ENCODE measurements at places on chromosomes 3 and 15. TPM values are rescaled to one million over a fixed set of nuclear protein-coding genes. Genes with fewer than 3 reads are reported as not detected.

Gene UQCC5
- polyA plus RNA-seq: 54.7 TPM

DNA sequence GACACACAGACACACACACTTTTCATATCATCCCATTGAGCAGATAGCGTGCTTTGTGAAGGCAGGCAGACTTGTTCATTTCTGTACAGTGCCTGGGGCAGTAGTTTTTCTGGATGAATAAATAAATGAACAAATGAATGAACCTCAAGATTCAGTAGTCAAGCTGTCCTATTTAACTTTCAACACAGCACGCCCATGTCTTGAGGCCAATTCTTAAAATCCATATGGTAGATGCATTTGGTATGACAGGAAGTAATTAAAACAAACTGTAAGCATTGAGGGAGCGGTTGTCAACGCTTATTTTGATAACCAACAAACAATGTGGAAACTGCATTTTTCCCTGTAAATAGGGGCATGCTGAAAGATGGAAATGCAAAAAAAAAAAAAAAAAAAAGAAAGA, 80.0 kb upstream of the BNC1 start:
- no peak for DNase-seq
- no peak overlapping the region for H3K27ac ChIP-seq
- peaks cover 56% of the 10 kb centered on the region for H3K27me3 ChIP-seq
- H3K4me3 ChIP-seq: no peak overlapping the region
- no peaks in the 10 kb centered on the region for H3K36me3 ChIP-seq
- H3K4me1 ChIP-seq: peaks cover 8% of the 10 kb centered on the region

- H3K4me1 ChIP-seq: no peaks in the 10 kb centered on the region
- H3K36me3 ChIP-seq: no peaks in the 10 kb centered on the region
- no peaks in the 10 kb centered on the region for H3K27me3 ChIP-seq
- H3K4me3 ChIP-seq: no peak overlapping the region
- no peak for DNase-seq
- H3K27ac ChIP-seq: no peak overlapping the region
Measured at GRCh38 chr15:57554063-57554811, 37.5 kb upstream of the MYZAP start.

Gene MAGI1
- polyA plus RNA-seq: not detected

- H3K27ac ChIP-seq: peak overlapping the region; percentile 45
- H3K4me1 ChIP-seq: peaks cover 13% of the 10 kb centered on the region
- no peaks in the 10 kb centered on the region for H3K36me3 ChIP-seq
- DNase-seq: peak; percentile 82
Measured at GRCh38 chr3:10008588-10009344, 17.5 kb upstream of the FANCD2 start.

DNA sequence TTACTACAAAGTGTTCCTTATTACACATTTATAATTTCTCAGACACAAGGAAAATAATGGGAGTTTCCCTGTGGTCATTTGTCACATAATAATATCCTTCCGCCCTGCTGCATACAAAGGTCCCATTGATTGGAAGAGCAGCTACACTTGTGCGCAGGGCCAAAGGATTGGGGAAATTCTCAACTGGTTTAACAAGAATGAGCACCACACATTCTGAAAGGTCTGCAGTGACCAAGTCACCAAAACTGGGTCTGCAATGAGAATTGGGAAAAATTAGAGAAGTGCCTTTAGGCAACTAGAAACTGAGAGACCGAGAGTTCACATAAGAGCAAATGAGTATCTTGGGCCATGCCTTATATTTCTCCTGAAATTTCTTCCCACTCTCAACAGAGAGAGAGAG, 98.2 kb upstream of the NR2F2 start:
- H3K4me1 ChIP-seq: no peaks in the 10 kb centered on the region
- no peak overlapping the region for H3K27ac ChIP-seq
- no peak overlapping the region for H3K4me3 ChIP-seq
- no peaks in the 10 kb centered on the region for H3K36me3 ChIP-seq

Gene RYK
- polyA plus RNA-seq: 14.2 TPM

Gene LIPH
- not detected for polyA plus RNA-seq

Gene ANKUB1
- polyA plus RNA-seq: not detected

DNA sequence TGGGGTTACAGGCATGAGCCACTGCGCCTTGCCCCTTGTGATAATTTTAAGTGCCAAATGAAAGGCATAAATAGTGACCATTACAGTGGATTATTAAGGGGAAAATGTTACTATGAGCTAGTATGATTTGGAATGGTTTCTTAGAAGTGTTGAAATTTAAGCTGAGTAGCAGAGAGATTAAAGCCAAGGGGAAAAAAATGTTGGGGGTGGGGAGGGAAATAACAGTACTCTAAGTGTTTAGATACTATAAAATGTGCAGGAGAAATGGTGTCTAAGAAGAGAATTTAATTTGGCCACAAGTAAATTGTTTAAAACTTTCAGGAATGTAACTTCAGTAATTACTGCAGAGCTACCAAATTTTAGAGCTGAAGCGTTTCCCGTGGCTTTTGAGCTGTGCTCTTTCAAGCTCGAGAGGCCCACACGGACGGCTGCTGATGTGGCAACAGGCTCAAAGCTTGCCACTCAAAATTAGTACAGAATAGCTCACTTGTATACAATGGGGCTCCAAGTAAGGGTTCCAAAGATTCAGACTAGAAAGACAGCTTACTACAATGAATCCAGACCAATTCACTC, 23.9 kb upstream of the SLC12A8 start:
- H3K27ac ChIP-seq: no peak overlapping the region
- peaks cover 33% of the 10 kb centered on the region for H3K36me3 ChIP-seq
- no peaks in the 10 kb centered on the region for H3K27me3 ChIP-seq
- H3K4me3 ChIP-seq: no peak overlapping the region

Gene NOX5
- not detected for polyA plus RNA-seq

DNA sequence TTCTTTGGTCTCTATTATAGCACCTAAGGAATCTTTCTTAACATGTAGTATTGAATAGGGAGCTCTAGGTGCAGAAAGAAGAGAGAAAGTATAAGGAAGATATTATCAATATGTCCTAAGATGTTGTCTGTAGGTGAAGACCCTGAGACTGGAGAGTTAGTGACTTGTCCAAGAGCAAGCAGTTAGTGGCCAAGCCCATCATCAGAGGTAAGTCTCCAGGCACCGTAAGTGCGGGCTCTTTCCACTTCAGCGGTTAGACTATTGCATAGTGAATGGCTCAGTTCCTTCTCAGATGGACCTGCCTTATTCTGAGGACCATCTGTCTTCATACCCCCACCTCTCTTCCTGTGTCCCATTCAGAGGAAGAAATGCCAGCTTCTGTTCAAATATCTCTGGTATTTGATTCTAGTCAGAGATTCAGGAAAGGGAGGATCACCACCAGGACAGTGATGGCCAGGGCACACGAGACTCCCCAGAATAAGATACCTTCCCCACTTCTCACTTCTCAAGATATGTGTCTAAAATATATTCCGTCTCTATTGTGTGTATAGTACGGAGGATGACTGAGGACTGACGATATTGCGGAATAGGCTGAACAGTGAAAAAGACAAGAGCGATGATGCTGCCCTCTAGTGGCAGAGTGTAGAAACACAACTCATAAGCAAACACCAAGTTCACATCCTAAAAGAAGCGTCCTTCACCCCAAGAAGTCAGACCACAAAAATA, 19.1 kb upstream of the ADGRG7 start:
- no peak overlapping the region for H3K27ac ChIP-seq
- no peaks in the 10 kb centered on the region for H3K27me3 ChIP-seq
- peaks cover 5% of the 10 kb centered on the region for H3K4me1 ChIP-seq
- DNase-seq: peak; percentile 55

- no peak for DNase-seq
- peaks cover 66% of the 10 kb centered on the region for H3K4me1 ChIP-seq
- H3K4me3 ChIP-seq: no peak overlapping the region
- H3K27me3 ChIP-seq: no peaks in the 10 kb centered on the region
Measured at GRCh38 chr3:188191460-188191859, 37.5 kb downstream of the LPP start.

GRCh38 chr3:194344012-194344411, 7.1 kb downstream of the CPN2 start:
- no peaks in the 10 kb centered on the region for H3K36me3 ChIP-seq
- no peak overlapping the region for H3K4me3 ChIP-seq
- H3K27ac ChIP-seq: no peak overlapping the region
- H3K4me1 ChIP-seq: peaks cover 5% of the 10 kb centered on the region

DNA sequence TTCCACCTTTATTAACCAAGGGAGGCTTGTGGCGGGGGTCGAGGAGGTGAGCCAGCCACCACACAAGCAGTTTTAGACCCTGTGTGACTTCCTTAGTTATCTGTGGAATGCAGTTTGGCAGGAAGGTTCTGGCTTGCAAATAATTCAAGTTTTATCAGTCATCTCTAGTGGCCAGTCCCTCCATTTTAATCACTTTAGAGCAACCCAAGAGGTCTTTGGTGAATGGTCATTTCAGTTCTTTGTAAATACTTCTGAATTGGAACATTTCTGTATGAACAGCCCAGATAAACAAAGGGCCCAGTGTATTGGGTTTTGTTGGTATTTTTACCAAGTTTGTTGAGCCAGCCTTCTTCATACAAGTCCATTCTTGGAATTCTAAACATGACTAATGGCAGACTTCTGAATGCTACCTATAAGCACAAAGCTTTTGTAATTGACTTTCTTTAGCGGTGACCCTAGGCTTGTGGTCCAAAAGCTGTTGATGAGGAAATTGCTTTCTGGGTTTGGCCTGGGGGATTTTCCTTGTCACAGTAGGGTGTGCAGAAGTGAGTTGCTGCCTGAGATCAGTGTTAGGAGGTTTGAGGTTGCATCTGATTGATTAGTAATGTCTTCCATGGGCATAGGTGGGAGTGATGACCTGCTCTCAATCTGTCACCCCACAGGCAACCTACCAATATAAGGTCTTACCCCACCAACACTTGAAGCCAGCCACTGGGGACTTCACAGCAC, 193.3 kb upstream of the TOPAZ1 start:
- H3K4me3 ChIP-seq: no peak overlapping the region
- H3K36me3 ChIP-seq: no peaks in the 10 kb centered on the region
- DNase-seq: no peak

GRCh38 chr3:20141851-20142250, 44.2 kb downstream of the SGO1 start:
- H3K36me3 ChIP-seq: peaks cover 36% of the 10 kb centered on the region
- peaks cover 6% of the 10 kb centered on the region for H3K4me1 ChIP-seq
- peak overlapping the region; percentile 58 for H3K27ac ChIP-seq
- no peak overlapping the region for H3K4me3 ChIP-seq
- DNase-seq: no peak

Gene RASGRF1
- polyA plus RNA-seq: 0.04 TPM

DNA sequence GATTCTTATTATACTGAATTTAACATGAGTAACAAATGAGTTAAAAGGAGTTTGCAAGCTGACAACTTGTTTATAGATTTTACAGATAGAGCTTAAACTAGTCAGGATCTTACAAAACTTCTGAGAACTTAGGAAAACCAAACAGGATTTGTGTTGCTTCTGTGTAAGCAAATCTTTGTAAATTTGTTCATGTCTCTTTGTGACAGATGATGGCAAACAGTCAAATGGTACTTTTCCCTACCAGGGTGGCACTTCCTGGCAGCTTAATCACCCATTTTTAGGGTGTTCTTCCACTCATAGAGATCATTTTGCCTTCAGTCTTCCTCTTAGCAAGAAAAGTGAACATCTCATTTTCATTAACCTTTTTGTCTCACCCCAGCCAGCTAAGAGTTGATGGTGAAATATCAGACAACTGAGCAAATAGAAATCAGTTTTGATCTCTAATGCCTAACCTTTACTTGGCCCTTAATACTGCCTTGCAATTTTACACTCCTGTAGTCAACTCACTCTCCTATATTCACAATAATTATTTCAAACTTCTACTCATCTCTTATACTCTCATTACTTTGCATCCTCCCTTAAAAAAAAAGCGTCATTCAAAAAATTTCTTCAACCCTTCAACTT, 23.7 kb upstream of the NECTIN3 start:
- H3K4me3 ChIP-seq: no peak overlapping the region
- no peak overlapping the region for H3K27ac ChIP-seq
- peaks cover 38% of the 10 kb centered on the region for H3K27me3 ChIP-seq
- DNase-seq: no peak
- H3K36me3 ChIP-seq: no peaks in the 10 kb centered on the region
